Prostate gland (tissue), 2 donors: ENCODE measurements at places on chromosomes 5 and 9. TPM values are rescaled to one million over a fixed set of nuclear protein-coding genes. Genes with fewer than 3 reads are reported as not detected.

DNA sequence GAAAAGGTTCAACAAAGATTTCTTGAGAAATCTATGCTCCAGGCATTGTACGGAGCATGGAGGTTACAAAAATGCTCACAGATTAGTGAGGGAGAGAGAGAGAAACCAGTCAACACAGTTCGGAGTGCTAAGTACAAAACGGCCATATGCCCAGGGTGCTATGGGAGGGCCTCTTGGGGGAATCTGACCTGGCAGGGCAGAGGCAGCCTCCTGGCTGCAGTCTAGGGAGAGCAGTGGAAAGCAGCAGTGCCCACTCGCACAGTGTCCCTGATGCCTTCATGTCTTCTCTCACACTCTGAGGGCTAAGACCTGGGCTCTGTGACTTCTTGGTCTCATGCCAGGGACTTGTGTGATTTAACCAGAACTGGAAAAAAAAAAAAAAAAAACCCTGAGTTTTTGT, 29.8 kb upstream of the SMC5 start:
- DNase-seq, result no peak

DNA sequence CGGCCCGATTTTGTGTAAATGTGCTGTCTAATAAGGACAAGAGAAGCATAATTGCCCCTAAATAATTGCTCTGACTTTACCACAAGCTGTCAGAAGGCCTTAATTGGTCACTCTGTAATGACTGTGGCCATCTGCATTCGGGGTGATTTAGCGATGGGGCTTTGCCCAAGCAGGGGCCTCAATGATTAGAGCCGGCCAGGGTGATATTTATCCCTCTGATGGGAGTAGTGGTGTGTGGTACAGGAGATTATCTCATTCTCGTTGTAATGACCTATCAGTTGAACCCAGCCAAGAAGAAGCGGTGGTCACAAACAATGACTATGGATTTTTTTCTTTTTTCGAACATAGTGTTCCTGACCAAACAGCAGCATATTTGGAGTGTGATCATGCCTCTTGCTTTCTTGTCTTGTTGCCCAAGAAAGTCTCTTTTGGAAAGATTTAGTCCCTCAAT, 72.0 kb upstream of the SAP30L start:
- DNase-seq, result no peak

Gene OR1J2
- total RNA-seq, result not detected

GRCh38 chr5:177440990-177441780, 5.4 kb upstream of the PRR7 start:
- DNase-seq, result no peak

Gene PCDHB8
- total RNA-seq, result 2.6 TPM

Gene PLPP7
- total RNA-seq, result 2.0 TPM

Gene IL33
- 13.8 TPM for total RNA-seq

DNA sequence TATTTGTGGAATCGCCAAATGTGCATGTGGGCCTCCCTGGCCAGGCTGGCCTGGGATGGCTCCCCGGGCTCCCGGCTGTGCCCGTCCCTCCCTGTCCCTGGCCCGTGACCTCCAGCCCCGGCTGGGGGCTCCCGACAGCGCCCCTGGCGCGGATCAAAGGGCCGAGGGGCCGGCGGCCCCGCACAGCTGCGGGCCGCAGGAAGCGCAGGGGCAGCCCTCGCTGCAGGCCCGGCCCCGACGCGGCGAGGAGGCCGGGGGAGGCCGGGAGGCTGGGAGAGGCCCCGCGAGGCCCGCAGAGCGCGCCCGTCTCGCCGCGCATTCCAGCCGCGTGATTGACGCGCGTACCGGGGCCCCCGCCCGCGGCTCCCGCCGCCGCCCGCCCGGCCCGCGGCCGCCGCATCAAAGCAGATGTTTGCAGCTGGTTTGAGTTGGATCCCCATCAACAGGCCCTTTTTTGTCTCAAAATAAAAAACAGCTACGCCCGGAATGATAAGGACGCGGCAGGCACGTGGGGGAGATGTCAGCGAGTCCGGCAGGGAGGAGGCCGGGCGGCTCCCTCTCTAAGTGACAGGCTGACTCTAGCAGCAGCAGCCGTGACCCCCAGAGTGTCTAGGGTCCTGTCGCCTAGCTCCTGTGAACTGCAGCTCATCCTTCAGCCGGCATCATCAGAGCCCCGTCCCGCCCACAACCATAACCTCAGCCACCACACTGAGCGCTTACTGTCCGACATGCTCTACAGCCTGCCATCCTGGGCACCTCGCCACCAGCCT, 69.4 kb downstream of the LMX1B start:
- no peak for DNase-seq

- no peak for DNase-seq
Observed at GRCh38 chr5:134626369-134627014, 6.1 kb downstream of the SAR1B start.

DNA sequence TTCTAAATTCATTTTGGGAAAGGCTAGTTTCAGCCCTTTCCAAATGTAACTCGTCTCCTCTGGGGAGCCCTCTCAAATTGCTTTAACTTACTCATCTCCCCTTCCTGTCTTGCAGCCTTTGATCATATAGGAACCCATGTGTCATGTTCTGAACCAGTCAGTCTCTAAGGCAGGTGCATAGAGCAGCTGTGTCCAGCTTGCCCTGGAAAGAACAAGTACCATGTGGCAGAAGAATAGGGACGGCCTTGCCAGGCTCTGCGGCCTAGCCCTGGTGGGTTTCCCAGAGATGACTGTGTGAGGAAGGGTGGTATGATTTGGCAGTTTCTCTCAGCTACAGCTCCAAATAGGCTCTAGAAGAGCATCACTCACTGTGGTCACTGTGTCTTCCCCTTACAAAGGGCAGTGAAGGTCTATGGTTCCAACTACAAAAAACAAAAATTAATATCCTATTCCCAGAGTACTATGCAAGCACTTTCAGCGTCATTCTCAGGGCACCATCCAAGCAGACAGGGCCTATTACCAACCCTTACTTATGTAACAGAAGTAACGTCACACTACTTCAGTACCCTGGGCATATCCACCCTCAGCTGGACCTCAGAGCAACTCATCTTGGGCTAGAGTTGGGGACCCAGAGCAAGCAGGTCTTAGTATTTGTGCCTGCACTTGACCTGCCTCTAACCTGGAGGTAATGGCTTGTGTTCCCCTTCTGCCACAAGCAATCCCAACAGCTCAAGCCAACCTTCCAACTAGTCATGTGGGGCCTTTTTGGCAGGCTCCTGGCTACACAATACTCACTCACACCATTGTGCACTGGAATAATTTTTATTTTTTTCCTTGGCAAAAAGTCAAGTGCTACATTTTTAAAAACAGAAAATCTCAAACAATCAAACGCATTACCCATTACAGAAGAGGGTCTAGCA, 37.2 kb upstream of the UBAP2 start:
- DNase-seq, result no peak
